CD14-positive monocyte (primary cell): ENCODE measurements at places on chromosomes 12 and 14. TPM values are rescaled to one million over a fixed set of nuclear protein-coding genes. Genes with fewer than 3 reads are reported as not detected.

The OVCH1 gene
- polyA plus RNA-seq = not detected

The SRRM4 gene
- not detected in 2 replicates for polyA plus RNA-seq

The SPX gene
- not detected for polyA plus RNA-seq

The GYS2 gene
- polyA plus RNA-seq = not detected

The CACNA1C gene
- not detected for polyA plus RNA-seq

The ADCK1 gene
- 26.4 and 33.0 TPM in 2 replicates for polyA plus RNA-seq

The ANG gene
- polyA plus RNA-seq = 55.7 TPM

The CDH24 gene
- not detected for polyA plus RNA-seq

The SLCO1C1 gene
- polyA plus RNA-seq = not detected in 2 replicates

The KIF5A gene
- not detected for polyA plus RNA-seq

The TCP11L2 gene
- polyA plus RNA-seq = 23.5 TPM

The KRT6A gene
- polyA plus RNA-seq = not detected in 2 replicates

The WASHC3 gene
- polyA plus RNA-seq = 16.9 and 26.0 TPM in 2 replicates

The MTERF2 gene
- 0.54 TPM for polyA plus RNA-seq

The COX8C gene
- not detected for polyA plus RNA-seq

The ASIC1 gene
- not detected in 2 replicates for polyA plus RNA-seq

The MPHOSPH9 gene
- 14.1 TPM for polyA plus RNA-seq

The ZC2HC1C gene
- polyA plus RNA-seq = not detected

The GPR84 gene
- 14.2 and 14.9 TPM in 2 replicates for polyA plus RNA-seq

The RPGRIP1 gene
- 4.7 TPM for polyA plus RNA-seq

The PLA2G1B gene
- polyA plus RNA-seq = not detected

The GLS2 gene
- polyA plus RNA-seq = not detected

The PMEL gene
- polyA plus RNA-seq = 0.54 TPM

The CNTN1 gene
- not detected for polyA plus RNA-seq

The YBX3 gene
- polyA plus RNA-seq = 104 TPM

The CRACR2A gene
- polyA plus RNA-seq = 7.3 and 10.7 TPM in 2 replicates

The TCL1B gene
- not detected for polyA plus RNA-seq

The NKX2-1 gene
- not detected in 2 replicates for polyA plus RNA-seq

The HOXC9 gene
- polyA plus RNA-seq = not detected

The SERPINA10 gene
- not detected for polyA plus RNA-seq

The BATF gene
- 12.6 and 24.7 TPM in 2 replicates for polyA plus RNA-seq

The OR6C4 gene
- not detected for polyA plus RNA-seq

The ISCU gene
- polyA plus RNA-seq = 114 TPM

The ZDHHC22 gene
- not detected in 2 replicates for polyA plus RNA-seq

The KRT3 gene
- polyA plus RNA-seq = not detected

The LRRC10 gene
- polyA plus RNA-seq = not detected

The JDP2 gene
- polyA plus RNA-seq = 69.2 and 91.9 TPM in 2 replicates

The RDH16 gene
- not detected for polyA plus RNA-seq

The NPAS3 gene
- polyA plus RNA-seq = not detected

The NID2 gene
- polyA plus RNA-seq = not detected in 2 replicates

The TSPAN11 gene
- not detected in 2 replicates for polyA plus RNA-seq

The KCNC2 gene
- not detected for polyA plus RNA-seq

The TMEM132D gene
- polyA plus RNA-seq = not detected

The TCL1A gene
- polyA plus RNA-seq = 1.0 and 1.4 TPM in 2 replicates

The CCDC196 gene
- not detected for polyA plus RNA-seq

The GARIN6 gene
- not detected for polyA plus RNA-seq

The TTC8 gene
- 3.7 TPM for polyA plus RNA-seq

The GPR162 gene
- 16.0 TPM for polyA plus RNA-seq

The KRT72 gene
- polyA plus RNA-seq = not detected in 2 replicates

The SYCP3 gene
- not detected for polyA plus RNA-seq

The EIF2S3B gene
- 0.37 TPM for polyA plus RNA-seq

The SLCO1B1 gene
- not detected for polyA plus RNA-seq

The RD3L gene
- polyA plus RNA-seq = not detected

The CLEC4A gene
- 56.9 and 122 TPM in 2 replicates for polyA plus RNA-seq

The SPTB gene
- polyA plus RNA-seq = not detected

The PIP4P1 gene
- polyA plus RNA-seq = 21.2 TPM

The CERS5 gene
- polyA plus RNA-seq = 38.7 TPM

The LRRC43 gene
- polyA plus RNA-seq = 0.19 TPM in 1 of 2 replicates, not detected in the other
